SK-N-SH (cell line): ENCODE measurements at places on chromosomes 2 and 18.

- no peak for DNase-seq
Observed at GRCh38 chr18:75071866-75072671, 136.9 kb downstream of the PTGR3 start.

GRCh38 chr18:413233-413632, 87.3 kb downstream of the COLEC12 start:
- no peak for DNase-seq

DNA sequence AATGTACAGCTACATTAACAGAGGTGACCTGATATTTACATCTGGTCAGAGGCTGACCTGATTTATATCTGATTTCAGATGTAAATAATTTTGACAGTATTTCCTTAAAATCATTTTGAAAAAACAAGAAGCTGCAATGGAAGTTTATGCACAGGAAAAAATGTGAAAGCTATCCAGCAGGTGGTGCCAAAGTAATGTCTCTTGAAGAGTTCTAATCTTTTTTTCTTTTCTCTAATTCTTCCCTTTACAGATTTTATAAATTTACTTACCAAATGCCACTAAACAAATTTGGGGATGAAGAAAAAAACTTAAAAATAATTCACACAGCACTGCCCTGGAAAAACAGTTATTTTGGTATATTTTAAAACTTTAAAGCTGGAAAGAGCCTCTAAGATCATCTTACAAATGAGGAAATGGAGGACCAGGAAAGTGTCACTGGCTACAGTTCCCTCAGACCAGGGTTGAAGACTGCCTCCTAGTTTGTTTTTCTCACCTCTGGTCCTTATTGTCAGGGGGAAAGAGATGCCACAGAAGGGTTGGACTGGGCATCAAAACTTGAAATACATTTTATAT, 16.4 kb upstream of the FBLN7 start:
- peak; percentile 29 for DNase-seq

DNA sequence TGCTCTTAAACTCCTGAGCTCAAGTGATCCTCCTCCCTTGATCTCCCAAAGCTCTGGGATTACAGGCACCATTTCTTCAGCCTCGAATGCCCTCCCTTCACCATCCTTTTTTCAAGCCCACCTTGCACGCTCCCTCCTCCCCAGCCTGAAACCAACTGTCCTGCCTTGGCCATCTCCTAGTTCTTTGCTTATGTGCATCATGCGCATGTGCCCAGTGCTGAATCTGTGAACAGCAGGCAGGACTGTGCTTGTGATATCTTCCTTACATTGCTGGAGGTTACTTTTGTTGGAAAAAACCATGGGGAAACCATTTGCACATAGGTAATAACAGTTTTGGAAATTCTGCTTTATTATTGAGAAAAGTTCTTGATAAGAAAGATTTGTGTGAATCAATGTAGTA, 30.2 kb upstream of the CETN1 start:
- no peak for DNase-seq

- DNase-seq = no peak
Observed at GRCh38 chr2:141557329-141558095, 573.3 kb downstream of the LRP1B start.

DNA sequence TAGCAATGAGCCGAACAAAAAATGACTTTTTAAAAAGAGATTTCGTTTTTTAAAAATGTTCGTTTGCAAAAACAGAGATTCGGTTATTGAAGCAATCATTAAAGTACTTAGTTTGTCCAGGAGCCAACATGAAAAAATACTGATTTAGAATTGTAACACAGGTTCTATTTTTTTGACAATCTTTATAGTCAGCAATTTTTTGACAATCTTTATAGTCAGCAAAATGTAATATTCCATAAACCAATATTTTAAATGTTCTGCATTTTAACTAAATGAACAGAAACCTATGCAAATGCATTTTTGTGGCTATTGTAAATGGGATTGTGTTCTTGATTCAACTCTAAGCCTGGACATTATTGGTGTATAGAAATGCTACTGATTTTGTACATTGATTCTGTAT, 161.8 kb downstream of the DSEL start:
- DNase-seq = no peak

DNA sequence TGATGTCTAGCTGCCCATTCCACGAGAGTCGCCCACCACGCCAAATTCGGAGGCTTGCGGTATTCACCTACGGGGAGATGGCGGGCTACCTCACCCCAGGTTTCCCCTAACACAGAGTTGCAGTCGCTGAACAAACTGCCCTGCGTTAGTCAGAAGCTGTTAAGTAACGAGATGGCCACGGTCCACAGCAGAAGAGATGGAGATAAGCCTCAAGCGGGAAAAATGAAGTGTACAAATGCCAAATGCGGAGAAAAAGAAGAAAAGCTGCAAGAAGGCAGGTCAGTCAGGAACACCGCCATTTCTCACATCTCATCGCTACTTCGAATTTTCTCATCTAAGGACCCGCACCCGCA, 425 bp downstream of the ASB3 start:
- DNase-seq = peak; percentile 49

DNA sequence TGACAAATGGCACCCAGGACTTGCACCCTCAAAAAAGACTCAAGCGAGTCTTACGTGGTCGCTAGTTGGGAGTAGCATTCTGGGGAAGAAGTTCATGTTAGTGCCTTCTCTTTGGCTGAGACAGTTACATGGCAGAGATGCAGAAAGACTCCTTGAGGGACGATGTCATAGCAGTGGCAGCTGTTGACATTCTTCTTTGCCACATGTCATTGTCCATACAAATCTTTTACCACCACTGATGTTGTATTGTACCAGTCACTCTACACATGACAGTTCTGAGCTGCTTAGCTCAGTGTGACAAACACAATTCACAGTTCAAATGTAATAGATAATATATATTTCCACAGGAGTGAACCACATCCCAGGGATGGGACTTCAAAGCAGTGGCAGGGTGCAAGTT, 197.1 kb downstream of the TCF4 start:
- no peak for DNase-seq

GRCh38 chr18:42459873-42460272, 504.8 kb downstream of the PIK3C3 start:
- DNase-seq = no peak

- no peak for DNase-seq
Observed at GRCh38 chr2:48397846-48398245, 132.1 kb upstream of the STON1 start.

DNA sequence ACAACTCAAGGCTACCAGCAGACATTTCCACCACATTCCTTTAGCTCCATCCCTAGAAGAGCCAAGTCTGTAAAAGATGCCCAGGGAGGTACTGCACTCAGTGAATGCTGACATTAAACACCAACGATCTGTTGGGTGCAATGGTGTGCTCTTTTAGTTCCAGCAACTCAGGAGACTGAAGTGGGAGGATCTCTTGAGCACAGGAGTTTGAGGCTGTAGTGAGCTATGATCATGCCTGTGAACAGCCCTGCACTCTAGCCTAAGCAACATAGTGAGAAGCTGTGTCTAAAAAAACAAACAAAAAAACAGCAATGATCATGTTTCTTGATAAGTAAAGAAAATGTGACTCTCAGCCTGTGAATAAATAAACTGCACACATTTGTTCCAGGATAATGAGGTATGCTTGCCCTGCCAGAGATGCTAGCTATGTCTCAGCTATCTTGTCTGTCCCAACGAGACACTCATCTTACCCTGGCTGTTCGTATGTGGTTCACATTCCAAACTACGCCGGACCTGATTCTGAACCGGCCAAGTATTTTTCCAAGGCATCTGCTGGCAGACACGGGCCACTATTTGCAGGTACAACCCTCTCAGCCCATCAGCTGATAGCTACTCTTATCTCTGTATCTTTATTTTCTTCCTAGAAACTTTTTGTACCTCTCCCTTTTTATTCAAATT, 21.8 kb downstream of the TMEM182 start:
- no peak for DNase-seq

- no peak for DNase-seq
Observed at GRCh38 chr2:195533771-195534642, 123.0 kb upstream of the SLC39A10 start.

GRCh38 chr18:48886520-48887293, 64.1 kb downstream of the SMAD7 start:
- DNase-seq = no peak

- DNase-seq = no peak
Observed at GRCh38 chr2:102664471-102664909, 45.1 kb downstream of the SLC9A2 start.

- DNase-seq = peak; percentile 17
Observed at GRCh38 chr2:225400060-225400511, 576 bp downstream of the NYAP2 start.

DNA sequence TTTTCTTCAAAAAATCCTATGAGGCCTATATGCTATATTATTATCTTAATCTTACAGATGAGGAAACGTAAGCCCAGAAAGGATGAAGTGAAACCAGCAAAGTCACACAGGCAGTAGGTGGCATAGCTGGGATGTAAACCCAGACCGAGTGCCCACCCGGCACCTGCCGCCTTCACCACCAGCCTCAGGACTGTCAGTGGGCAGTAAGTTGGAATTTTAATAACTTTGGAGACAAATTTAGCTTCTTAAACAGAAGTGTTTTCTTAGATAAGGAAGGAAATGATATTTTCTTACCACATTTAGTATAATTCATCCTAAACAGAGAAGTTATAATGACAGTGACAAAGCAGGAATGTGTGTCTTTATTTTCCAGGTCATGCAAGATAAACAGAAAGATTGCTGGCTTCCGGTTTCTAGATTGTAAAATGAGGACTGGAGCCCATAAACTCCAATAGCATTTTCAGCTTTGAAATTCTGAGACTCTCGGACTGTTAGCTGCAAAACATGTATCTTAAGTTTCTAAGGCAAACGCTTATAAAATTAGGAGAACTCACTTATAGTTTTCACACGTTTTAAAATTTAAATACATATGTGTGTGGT, 59.3 kb downstream of the CD8B2 start:
- no peak for DNase-seq

GRCh38 chr2:86337244-86337835, at the start of gene REEP1:
TSS of gene REEP1 (minus strand) at chr2:86337626. CDS start at chr2:86337510, 116 bp downstream.
- peak; percentile 87 for DNase-seq

GRCh38 chr2:141062443-141062842, 1068.4 kb downstream of the LRP1B start:
- DNase-seq = no peak

DNA sequence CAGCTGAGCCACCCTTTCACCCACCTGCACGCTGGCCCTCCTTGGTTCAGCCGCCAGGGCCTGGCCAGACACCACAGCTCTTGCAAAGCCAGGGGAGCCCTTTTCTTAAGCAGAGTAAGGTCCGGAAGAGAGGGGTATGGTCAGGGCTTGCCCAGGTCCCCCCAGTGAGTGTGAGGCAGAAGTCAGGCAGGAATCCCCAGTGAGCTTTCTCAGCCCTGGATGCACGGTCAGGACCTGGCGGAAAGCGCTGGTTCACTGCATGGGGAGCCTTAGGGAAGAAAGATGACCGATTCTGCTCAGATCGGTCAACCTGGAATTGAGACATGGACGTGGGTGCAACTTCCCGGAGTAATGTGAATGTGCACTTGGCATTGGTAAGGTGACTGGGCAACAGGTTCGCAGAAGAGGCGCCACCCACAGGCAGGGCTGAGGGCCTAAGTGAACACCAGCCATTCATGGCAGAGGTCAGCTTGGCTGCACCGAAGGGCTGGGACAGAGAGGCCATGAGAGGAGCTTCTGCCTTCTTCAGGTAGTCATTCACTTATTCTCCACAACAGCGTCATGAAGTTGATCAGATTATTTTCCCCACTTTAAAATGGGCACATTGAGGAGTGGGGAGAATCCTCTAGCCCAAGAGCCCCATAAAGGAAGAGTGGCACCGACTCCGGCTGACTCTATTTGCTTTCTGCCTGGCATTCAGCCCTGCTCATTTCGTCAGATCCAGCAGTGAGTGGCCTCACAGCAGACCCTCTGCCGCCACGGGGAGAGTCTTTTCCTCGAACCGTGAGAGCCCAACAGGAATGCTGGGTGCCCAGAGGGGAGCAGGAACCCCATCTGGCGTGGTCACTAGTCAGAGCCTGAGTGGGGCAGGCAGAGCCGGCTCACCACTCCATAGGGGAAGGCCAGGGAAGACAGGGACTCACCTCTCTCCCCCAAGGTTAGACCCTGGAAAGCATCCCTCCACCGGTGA, 35.8 kb downstream of the SCTR start:
- no peak for DNase-seq

DNA sequence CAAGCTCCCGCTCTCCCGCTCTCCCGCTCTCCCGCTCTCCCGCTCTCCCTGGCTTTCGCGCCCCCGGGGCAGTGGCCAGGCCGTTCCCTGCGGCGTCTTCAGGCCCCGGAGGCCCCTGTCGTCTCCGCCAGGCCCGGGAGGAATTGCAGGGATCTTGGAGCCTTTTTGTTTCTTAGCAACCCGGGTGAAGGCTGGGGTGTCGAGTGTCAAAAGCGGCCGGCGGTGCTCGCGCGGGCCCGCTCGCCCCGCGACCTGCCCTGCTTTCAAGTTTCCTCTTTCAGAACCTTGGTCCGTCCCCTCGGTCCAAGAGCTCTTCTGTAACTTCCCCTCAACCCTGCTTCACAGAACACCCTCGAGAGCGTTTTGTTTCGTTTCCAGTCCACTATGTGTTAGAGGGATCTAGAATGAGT, 1.4 kb downstream of the RNF138 start:
- no peak for DNase-seq

GRCh38 chr18:8367217-8367988, 241.8 kb upstream of the RAB12 start:
- peak; percentile 50 for DNase-seq

- DNase-seq = no peak
Observed at GRCh38 chr2:164831887-164832286, 9.7 kb downstream of the COBLL1 start.

DNA sequence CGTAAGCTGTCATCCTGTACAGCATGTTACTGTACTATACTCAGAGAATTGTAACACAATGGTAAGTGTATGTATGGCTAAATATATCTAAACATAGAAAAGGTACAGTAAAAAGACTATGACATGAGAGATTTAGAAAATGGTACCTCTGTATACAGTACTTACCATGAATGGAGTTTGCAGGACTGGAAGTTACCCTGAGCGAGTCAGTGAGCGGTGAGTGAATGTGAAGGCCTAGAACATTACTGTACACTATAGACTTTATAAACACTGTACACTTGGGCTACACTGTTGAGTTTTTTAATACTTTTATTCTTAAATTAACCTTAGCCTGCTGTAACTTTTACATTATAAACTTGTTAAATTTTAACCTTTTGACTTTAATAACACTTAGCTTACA, 1.5 kb downstream of the DDX18 start:
- no peak for DNase-seq

GRCh38 chr2:235262750-235263149, 231.1 kb upstream of the AGAP1 start:
- no peak for DNase-seq

- no peak for DNase-seq
Observed at GRCh38 chr2:172273910-172274571, 153.3 kb upstream of the ITGA6 start.

DNA sequence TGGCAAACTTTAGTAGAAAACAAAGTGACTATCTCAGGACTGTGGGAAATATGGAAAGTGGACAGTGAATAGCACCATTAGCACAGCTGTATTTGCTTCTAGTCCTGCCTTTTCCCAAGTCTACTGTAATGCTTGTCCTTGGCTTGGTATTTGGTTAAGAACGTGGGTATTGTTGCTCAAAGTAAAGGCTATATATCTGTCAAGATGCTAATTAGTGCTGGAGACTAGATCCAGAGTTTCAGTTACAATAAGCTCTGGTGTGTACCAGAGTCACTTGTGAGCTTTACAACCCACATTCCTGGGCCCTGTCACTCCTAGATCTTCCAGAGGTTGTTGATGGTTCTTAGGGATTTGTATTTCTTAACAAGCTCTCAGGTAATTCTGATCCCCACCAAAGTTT, 313.6 kb downstream of the SLC8A1 start:
- DNase-seq = no peak
